HS-27A (cell line): ENCODE measurements at places on chromosomes 1 and 21.

- no peak for DNase-seq
Measured at GRCh38 chr1:178055093-178055492, 38.8 kb upstream of the RASAL2 start.

GRCh38 chr1:152107031-152107983 is 7.9 kb downstream of the TCHH start:
- DNase-seq: no peak

DNA sequence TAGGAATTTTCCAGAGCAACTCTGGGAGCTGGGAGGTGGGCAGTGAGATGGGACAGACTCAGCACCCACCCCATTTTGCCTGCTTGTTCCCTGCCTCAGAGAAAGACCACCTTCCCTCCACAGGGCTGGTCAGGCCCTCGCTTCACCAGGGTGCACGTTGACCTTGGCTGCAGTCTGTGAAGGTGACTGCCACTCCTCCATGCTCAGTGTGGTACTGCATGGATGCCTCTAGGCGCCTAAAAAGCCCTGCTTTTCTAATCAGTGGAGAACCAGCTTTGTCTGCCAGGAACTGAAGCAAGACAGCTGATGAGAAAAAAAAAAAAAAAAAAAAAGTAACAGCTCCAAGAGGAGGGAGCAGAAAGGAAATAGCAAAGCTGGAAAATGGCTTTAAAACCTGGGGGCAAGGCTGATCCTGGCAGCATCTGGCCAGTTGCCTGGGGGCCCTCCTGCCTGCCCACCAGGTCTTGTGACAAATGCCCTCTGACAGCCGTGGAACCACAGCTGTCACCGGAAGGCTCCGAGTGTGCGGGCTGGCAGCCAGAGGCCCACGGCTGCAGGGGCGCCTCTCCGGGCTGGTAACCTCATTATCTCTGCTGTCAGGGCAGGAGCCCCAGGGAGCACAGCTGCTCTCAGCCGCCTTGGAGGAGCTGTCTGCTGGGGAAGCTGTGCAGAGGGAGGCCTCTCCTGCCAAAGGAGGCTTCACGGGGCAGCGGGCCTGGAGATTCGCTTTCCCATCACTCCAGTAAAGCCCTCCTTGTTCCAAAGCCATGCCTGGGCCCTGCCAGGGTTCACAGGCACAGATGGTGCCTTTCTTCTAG is 13.7 kb downstream of the KIAA1614 start:
- no peak for DNase-seq

DNA sequence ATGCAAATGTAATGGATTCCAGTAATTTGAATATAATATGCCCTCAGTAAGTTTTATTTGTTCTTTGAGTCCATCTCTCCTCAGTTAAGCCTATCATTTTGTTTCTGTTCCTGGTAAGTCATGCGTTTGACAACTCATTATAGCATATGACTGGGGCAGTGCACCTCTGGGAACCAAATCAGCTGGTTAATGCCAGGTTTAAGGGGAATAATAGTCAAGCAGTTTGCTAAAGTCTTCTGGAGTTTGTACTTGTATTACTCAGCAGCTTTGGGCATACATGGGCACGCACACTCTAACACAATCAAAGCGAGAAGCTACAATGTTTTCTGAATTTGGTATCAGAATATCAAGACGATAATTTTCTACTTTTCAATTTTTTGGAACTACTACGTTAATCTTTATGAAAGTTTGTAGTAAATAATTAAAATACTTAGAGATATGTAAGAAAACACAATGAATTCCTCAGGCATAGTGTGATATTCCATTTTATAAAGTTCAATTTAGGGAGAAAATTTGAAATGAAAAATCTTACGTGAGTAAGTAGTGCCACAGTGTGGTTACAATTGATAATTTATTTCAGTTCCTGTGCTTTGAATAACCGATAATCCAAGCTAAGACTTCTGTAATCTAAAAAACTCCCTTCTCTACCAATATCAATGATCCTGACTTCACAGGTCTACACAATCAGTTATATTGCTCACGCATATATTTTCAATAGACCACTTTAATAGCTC is 43.8 kb upstream of the KCTD3 start:
- no peak for DNase-seq

DNA sequence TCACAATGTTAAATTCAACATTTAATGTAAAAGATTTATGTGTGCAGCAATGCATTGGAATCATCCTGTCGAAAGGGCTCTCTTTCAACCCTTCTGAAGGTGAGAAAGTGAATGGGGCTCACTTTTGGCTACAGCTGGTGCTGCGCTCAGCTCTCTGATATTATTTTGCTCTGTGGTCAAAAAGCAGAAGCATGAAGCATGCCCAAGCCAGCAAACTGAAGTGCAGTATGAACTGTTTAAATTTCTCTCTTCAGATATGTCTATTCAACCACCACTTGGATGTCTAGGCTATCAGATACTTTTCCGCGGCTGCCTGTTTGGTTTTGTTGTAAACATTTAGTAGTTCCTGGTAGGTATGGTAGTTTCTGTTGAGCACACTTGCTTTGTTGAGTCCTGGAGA is 216.9 kb upstream of the TMPRSS15 start:
- DNase-seq: no peak

DNA sequence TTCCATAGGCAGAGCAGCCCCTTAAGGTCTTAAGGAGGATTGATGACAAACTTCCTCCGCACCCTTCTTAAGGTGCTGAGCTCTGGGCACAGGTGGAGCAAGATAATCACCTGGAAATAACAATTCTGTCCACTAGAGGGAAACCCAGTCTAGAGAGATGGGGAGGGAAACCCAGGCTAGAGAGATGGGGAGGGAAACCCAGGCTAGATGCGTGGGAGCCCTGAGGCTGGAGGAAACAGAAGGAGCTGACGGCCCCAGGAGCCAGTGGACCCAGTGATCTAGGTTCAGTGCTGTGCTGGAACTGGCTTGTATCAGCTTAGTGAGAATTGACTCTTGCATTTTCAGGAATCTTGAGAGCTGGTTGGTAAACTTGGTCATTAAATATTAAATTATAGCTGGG is 17.8 kb upstream of the MYCL start:
- no peak for DNase-seq

DNA sequence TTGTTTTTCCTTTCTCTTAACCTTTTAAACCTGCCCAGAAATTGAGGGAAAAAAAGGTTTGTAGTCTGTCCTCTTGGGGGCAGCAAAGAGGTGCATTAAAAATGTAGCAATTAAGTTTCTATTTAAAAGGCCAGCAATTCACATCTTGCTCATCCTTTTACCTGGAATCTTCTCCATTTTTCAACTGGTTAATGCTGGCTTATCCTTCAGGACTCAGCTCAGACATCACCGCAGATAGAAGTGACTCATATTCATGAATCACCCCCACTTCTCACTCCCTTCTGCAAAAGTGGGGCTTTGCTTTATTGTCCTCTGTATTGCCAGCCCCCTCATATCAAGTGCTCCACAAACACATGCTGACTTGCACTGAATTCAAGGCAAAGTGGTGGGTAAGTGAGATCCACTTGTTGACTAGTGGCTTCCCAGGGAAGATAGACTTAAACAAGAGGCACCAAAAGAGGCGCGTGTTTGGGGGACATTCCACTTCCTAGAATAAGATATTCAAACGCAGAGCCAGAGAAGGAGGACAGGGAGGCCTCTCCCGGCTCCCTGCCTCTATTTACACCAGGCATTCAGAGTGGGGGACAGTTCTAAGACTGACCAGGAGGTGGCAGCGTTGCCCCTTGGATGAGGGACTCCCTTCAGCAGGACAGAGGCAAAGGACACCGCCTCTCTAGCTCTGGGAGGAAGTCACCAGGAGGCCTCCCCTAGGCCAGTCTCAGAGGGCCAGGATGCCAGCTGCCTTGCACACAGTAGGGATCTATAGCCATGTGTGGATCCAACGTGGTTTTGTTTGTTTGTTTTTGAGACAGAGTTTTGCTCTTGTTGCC is 23.2 kb upstream of the ZNF648 start:
- peak; percentile 12 for DNase-seq

- DNase-seq: no peak
Measured at GRCh38 chr1:72094209-72094608, 188.1 kb downstream of the NEGR1 start.

GRCh38 chr1:207606362-207606755 is 38.6 kb upstream of the CR1L start:
- DNase-seq: no peak

GRCh38 chr1:25468033-25468432 is 37.3 kb downstream of the MACO1 start:
- no peak for DNase-seq

- no peak for DNase-seq
Measured at GRCh38 chr1:183946320-183946613, 91.3 kb downstream of the COLGALT2 start.

DNA sequence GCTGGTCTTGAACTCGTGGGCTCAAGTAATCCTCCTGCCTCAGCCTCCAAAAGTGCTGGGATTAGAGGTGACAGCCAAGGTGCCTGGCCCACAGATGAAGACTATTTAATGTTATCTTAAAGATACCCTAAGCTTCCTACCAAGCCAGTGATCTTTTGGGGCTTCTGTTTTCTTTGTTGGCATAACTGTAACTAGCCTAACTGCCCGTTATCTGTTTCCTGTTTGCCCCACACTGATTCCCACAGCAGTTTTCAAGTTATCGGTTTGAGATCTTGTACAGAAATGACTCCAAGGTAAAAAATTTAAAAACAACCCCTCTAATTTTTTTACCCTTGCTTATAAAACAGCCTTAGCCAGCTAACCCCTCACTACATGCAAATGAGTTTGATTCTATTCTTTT is 12.4 kb downstream of the SELL start:
- no peak for DNase-seq

DNA sequence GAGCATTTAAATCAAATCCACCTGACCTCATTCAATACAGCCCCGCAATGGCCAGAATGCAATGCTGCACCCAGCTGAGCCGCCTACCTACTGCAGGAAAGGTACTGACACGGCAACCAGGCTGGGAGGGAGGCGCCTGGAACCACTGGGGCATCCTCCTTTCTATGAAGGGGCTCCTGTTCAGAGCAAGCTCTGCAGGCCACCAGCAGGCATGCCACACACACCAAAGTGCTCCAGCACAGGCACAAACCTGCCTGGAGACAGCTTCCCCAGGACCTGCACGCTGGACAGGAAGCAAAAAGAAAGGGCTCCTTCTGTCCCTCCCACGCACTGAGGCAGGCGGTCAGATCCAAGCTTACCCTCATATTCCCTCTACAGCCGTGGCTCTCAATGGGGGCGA is 21.2 kb downstream of the CTNNBIP1 start:
- no peak for DNase-seq

DNA sequence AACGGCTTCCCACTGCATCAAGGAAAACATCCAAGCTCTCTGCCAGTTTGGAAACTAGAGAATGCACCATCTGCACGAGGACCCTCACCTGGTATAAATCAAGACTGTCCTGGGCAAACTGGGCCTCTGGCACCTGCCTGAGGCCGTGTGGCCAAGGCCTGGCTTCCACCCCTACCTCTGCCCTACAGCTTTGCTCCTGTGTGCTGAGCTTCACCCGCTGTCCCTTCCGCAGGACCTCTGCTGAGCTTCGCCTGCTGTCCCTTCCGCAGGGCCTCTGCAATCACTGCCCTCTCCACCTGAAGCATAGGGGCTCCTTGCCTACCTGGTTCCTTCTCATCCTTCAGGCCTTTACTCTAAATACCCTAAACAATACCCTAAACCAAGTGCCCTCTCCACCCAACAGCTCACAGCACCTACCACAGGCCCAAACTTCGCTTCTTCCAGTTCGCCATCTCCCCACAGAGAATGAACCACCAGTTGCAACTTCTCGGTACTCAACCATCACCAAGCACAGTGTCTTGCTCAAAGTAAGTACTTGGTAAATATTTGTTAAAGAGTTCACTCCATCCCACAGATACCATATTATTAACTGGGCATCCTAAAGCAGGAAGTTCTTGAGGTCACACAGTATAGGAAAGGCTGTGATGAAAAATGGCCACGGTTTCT is 18.4 kb downstream of the GNB1 start:
- DNase-seq: no peak

DNA sequence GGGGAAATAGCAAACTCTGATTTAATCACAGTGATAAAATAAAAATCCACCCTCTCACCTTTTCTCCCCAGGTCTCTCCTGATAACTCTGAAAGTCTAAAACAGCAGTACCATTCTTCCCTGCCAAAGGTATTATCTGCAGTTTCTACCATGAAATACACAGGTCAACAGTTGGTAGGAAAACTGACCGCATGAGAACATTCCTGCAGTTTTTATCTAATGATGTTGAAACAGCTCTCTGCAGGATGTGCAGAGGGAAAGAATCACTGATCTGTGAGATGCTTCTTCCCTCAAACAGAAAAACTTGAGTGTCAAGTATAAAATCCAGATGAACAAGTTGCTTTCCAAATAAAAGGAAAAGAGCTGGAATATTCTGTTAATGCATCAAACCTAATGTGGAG is 39.1 kb downstream of the KCNJ6 start:
- no peak for DNase-seq

- DNase-seq: no peak
Measured at GRCh38 chr1:62429581-62429980, 7.3 kb upstream of the USP1 start.

GRCh38 chr1:9927259-9927658 is 15.9 kb downstream of the LZIC start:
- DNase-seq: no peak

GRCh38 chr1:30599721-30600120 is 123.7 kb downstream of the MATN1 start:
- DNase-seq: no peak

- peak; percentile 84 for DNase-seq
Measured at GRCh38 chr1:58395355-58395754, 151.2 kb downstream of the OMA1 start.

DNA sequence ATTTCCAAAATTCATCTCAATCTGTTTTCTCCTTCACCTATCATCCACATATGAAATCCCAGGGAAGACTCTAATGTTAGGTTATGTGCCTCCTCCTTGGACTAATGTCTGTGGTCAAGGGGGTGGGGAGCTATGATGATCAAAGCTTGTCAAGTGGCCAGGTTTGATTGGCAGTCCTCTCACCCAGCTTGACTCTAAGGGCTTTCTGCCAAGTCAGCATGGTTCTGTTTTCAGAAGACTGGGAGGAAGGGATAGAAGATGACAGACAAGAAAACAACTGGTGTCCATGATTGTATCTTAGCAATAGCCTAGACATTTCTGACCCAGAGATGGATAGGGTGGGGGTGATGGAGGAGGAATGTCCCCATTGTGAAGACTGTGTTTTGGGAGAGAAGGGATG is 9.1 kb upstream of the THEM5 start:
- DNase-seq: no peak

- DNase-seq: no peak
Measured at GRCh38 chr1:3469849-3470649, 15.6 kb downstream of the ARHGEF16 start.

GRCh38 chr1:245091818-245092637 is 62.8 kb upstream of the KIF26B start:
- peak; percentile 69 for DNase-seq

GRCh38 chr1:21342961-21343838 is 52.9 kb upstream of the ECE1 start:
- no peak for DNase-seq
